Activated CD8-positive, alpha-beta memory T cell treated with anti-CD3 and anti-CD28 coated beads, Interleukin-2, amount 50 U/mL, for 4 hours (primary cell): ENCODE measurements at places on chromosomes 1 and 21.

DNA sequence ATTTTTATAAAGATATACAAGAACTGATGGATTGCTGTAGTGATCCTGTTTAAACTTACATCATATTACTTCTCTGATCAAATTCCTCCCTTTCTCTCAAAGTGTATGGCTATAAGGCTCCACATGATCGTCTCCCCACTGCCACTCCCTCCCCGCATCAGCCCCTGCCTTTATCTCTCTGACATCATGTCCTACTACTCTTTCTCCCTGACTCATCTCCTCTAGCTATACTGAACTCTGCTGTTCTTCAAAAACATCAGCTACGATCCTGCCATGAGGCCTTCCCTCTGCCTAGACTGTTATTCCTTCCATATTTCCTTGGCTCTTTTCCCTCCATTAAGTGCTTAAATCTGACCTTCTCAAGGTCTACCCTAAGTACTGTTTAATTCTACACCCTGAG is 22.8 kb downstream of the HFM1 start:
- no peak for DNase-seq

- no peak for DNase-seq
These were observed 197.7 kb upstream of the RAB4A start for GRCh38 chr1:229073251-229073650.

- DNase-seq: no peak
These were observed 20.0 kb upstream of the GPR153 start for GRCh38 chr1:6280761-6281451.

GRCh38 chr21:40152476-40152875 is 285.2 kb downstream of the PCP4 start:
- DNase-seq: no peak

DNA sequence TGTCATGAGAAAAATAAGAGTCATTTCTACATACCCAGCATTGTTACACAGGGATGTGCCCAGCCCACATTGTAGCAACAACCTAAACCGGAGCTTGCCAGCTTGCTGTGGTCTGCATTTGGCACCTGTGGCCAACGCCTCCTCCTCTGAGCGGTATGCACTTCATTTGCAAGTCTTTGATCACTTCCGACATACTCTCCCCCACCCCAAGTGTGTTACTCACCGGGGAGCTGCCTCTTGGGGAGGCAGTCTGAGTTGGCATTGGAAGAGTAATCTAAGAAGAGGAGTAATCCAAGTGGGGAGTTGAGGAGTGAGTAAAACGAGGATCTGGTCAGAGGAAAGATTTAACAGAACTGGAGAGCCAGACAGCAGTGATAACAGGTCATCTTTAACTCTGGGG is 3.8 kb downstream of the BCL9 start:
- peak; percentile 84 for DNase-seq

DNA sequence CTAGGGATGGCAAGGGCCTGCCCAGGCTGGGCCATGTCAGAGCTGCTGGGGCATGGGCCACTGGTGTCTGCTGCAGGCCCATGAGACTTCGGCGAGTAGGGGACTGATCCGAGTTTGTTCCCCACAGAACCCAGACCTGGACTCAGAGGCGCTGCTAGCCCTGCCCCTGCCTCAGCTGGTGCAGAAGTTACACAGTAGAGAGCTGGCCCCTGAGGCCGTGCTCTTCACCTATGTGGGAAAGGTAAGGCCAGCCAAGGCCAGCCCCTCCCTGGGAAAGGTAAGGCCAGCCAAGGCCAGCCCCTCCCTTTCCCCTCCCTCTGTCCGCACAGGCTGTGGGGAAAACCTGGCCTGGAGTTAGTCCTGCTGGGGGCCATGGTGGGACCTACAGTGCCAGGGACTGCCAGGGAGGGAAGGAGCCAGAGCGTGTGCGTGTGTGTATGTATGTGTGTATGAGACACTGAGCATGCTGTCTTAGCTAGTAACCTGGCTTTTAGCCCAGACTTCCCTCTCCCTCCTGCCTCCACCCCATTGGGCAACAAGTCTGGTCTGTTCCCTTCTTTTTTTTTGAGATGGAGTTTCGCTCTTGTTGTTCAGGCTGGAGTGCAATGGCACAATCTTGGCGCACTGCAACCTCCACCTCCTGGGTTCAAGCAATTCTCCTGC is 8.0 kb downstream of the FAAH start:
- no peak for DNase-seq

DNA sequence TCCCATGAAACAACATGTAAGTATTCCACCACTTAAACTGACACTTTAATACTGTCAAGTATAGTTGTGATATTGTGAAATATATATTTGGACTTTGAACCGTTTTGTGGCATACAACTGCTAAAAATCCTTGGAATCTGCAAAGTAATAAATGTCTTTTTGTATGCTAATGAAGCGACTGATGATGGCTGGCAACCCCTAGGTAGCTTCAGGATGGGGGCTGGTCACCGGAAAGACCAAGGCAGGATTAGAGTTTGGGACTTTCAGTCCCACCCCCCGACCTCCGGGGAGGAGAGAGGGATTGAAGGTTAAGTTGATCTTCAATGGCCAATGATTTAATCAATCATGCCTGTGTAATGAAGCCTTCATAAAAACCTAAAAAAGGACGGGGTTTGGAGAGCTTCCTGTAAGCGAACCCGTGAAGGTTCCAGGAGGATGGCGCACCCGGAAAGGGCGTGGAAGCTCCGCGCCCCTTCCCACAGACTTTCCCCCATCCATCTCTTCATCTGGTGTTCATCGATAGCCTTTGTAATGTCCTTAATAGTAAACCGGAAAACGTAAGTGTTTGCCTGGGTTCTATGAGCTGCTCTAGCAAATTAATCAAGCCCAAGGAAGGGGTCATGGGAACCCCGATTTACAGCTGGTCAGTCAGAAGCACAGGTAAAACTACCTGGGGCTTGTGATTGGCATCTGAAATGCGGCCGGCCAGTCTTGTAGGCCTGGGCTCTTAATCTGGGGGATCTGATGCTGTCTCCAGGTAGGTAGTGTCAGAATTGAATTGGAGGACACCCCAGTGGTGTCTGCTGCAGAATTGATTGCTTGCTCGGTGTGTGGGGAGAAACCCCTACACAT is 1.8 kb upstream of the ZNF281 start:
- no peak for DNase-seq

DNA sequence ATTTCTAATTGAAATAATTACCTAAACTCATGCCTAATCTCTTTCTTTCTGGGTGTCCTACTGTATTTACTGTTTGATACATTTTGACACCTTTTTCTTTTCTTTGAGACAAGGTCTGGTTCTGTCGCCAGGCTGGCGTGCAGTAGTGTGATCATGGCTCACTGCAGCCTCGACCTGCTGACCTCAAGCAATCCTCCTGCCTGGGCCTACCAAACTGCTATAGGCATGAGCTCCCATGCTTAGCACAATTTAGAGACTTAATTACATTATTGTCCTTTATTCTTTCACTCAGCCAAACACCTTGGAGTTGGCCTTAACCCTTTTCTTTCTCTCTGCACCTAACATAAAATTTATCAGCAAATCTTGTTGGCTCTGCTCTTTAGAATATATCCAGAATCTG is 139.8 kb upstream of the KIF26B start:
- DNase-seq: no peak

DNA sequence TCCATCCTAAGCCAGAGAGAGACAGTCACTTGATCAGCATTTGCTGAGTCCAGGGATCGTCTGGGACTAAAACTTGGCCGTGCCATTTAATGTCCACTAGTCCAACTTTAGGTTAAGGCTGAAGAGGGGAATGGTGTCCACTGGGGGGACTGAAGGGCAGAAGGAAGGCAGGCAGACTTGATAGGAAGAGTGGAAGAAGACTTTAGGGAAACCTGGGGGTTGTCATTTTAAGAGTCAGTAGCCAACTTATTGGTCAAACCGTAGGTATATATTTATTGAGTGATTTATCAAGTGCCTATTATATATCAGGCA is 1.3 kb upstream of the LMOD1 start:
- DNase-seq: no peak

- DNase-seq: no peak
These were observed 58.1 kb upstream of the COA6 start for GRCh38 chr1:234315091-234315541.

- DNase-seq: no peak
These were observed 94.2 kb upstream of the SERBP1 start for GRCh38 chr1:67524143-67525052.

GRCh38 chr1:25911162-25911561 is 4.9 kb upstream of the STMN1 start:
- no peak for DNase-seq

DNA sequence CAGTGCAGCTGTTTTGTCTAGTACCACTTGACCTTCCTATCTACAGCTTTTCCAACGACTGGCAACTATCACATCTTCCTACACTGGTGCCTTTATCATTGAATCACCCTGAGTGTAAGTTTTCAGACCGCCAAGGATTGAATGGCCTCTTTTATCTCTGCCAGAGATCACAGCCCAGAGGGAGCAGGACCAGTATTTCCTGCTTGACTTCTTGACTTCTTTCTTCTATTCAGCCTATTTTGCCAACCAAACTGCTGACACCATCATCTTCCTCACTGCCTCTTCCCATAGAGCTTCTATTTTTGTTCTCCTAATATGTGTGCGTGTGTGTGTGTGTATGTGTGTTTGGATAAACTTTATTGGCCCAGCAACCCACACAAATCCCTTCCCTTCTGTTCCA is 53.8 kb downstream of the SERBP1 start:
- no peak for DNase-seq

DNA sequence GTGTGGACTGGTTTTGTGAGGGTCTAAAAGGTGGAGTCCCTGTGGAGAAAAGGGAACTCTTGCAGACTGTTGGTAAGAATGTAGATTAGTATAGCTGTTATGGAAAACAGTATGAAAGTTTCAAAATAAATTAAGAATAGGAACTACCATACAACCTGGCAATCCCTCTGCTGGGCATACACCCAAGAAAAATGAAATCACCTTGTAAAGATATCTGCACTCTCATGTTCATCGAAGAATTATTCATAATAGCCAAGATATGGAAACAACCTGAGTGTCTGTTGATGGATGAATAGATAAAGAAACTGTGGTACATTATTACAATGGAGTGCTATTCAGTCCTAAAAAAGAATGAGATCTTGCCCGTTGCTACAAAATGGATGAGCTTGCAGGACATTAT is 109.6 kb downstream of the TBX19 start:
- DNase-seq: no peak

GRCh38 chr1:95012389-95012788 is 60.4 kb downstream of the ALG14 start:
- no peak for DNase-seq

DNA sequence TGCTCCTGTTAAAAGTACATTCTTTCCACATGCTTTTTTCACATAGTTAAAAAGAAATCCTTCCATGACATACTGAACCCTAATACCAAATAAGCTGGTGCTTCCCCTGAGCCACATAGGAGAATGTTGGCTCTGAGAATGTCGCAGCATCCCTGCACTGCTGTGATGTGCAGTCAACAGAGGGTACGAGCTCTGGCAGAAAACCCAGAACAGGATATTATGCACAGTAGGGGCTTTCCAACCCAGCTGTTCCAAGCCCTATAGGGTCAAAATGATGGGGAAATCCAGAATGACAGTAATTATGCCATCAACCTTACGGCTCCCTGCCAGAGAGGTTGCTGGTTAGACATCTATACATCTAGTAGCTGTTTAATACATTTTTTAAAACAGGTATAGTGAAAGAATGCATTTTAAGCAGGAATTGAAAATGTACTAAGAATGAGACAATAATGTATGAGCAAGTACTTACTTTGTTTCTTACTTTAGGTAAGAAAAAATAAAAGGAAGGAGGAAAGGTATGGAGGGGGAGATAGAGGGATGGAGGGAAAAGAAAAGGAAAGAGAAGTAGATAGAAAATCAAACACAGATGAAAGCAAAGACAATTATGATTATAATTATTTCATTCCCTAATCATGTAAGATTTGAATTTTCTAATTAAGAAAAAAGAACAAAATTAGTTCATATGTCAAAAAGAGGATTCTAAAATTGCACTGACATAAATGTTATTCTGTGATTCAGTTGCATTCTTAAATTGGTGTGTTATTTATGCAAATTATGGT is 126.0 kb downstream of the NR5A2 start:
- DNase-seq: peak; percentile 19

GRCh38 chr1:177880339-177880891 is 89.4 kb downstream of the SEC16B start:
- no peak for DNase-seq

DNA sequence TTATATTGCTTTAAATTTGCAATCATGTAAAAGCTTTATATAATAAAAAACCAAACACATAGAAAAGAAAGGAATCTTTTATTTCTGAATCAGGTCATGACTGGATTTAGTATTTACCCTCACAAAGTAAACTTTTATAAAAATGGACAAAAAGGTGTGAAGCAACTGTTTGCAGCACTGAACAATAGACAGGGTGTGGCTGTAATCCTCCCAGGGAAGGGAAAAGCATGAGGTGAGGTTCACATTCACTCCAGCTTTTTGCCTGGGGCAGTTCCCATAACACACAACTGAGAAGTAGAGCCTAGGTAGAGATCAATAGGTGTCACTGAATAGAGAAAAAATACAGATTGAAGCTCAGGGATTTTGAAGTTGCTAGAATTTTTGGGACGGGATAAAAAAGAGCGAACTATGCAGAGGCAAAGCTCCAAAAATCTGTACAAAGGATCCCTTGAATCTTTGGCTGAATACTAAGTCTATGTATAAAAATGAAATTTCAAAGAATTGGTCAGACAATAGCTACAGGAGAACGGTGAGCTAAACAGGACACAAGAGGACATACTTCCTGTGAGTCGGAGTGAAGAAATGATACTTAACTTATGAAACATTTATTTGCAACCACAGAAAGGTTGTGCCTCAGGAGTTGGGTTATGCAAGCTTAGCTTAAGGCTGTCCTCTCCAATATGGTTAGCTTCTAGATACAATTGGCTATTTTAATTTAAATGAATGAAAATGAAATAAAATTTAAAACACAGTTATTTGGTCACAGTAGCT is 162.0 kb upstream of the ZP4 start:
- DNase-seq: no peak

DNA sequence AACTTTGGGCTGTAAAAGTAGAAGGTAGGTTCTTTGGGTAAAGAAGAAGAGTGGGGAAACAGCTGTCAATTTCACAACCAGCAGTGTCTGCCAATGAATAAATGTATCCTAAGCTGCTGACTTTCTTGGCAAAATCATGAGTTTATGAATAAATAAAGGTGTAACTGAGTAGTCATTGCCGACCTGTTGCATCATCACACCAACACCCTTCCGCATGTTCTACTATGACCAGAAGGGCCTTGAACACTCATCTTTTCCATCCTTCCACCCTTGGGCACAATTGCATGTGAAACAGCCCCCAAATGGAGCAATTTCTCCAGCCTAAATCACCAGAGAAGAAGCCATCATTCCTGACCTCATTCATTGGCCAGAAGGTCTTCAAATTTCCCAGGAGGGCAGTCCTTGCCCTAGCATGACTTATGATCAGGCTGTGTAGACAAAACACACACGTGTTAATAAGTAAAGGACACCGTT is 31.2 kb upstream of the QSOX1 start:
- DNase-seq: no peak

DNA sequence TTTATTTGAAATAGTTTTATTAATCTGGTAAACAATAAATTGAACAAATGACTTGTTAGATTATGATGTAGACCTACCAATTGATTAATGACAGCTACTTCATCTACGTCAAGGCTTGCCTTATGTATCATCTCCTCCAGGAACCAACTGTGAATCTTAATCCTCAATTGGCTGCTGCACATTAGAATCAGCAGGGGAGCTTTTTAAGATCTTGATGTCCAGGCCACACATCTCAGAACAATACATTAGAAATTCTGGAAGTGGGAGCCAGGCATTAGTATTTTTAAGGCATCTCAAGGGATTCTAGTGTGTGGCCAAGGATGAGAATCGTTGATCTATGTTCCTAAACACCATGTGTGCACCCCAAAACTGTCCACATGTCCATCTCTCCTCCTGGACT is 52.0 kb upstream of the LYPLAL1 start:
- DNase-seq: no peak

GRCh38 chr1:97764991-97765390 is 155.8 kb downstream of the DPYD start:
- DNase-seq: no peak
